Suprapubic skin (tissue), 4 donors: ENCODE measurements at places on chromosomes 5 and 9.

- H3K27ac ChIP-seq = no peak overlapping the region
- H3K36me3 ChIP-seq = no peaks in the 10 kb centered on the region
- no peaks in the 10 kb centered on the region for H3K27me3 ChIP-seq
- peaks cover 22% of the 10 kb centered on the region for H3K4me1 ChIP-seq
- no peak for DNase-seq
- no peak overlapping the region for H3K4me3 ChIP-seq
Observed at GRCh38 chr5:3307982-3308621, 287.5 kb upstream of the IRX1 start.

DNA sequence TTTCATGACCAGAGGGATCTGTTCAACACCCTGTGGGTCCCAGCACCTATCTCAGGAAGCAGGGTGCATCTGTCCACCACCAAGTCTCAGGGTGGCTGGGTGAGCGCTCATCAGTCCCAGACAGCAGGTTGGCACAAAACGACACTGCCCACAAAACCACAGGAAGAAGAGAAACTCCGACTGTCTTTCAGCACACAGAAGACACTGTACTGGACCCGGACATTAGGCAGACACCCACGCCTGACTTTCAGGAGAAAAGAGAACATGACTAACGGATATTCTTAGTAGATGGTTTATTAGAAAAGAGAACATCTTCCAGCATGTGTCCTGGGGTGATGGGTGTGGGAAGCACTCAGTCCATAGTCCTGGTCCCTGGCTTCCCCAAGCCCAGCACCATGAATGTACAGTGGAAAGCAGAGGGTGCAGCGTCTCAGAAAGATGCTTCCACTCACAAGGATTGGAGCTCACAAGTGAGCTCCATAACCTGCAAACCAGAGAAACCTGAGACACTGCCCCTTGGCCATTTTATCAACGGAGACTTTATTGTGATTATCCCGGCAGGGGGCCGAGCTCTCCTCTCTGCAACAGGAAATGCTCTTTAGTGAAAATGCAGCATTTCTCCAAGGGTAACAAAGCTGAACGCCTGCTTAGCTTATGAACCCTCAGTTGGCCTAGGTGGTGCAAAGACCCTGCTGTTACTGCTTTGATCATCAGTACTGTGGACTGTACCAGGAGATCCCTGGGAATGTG, 35.8 kb upstream of the LCP2 start:
- peaks cover 43% of the 10 kb centered on the region for H3K4me1 ChIP-seq
- H3K36me3 ChIP-seq = no peaks in the 10 kb centered on the region
- peak overlapping the region; percentile 75 for H3K27ac ChIP-seq
- H3K4me3 ChIP-seq = no peak overlapping the region

DNA sequence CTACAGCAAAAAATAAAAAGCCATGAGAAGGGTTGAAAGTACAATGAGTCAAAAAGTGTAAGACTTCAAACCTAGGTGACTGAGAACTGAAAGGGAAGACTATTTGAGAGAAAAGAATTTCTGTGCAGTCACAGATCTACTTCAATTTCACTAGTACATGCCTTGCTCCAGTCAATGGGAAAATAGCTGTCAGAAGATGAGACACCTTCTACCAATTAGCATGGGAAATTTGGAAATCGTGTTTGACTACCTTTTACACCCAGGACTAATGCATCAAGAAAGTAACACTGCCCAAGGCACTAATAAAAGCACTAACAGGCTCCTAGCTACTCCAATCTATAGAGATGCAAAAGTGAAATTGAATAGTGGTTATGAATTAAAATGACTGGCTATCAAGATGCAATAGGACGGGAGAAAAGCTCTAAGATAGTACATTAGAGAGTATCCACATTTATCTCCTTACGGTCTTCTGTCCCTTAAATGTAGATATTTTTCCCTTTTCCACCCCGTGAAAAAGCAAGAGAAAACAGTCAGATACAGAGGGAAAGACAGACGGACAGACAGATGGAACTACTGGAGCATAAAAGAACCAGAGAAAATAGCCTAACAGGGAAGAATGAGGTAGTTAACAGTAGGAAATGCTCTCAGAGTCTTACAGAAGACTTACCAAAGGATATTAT, 15.2 kb downstream of the ERP44 start:
- H3K4me1 ChIP-seq = peaks cover 22% of the 10 kb centered on the region
- no peaks in the 10 kb centered on the region for H3K36me3 ChIP-seq
- H3K27me3 ChIP-seq = no peaks in the 10 kb centered on the region
- no peak for DNase-seq

DNA sequence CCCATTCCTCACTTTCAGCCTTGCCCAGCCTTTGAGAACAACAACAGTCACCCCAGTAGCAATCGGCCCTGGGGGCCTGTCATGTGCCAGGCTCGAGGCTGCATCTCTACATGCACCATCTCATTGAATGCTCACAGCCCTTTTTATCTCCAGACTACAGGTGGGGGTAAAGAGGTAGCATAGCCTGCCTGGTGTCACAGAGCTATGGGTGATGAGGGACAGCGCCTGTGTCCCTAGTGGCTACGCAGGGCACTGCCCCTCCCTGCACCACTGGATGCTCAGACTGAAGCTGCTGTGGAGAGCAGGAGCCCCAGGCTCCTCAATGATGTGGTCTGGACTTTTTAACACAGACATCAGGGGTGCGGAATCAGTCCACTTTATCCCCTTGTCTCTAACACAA, 2.8 kb downstream of the CAMK2A start:
- no peaks in the 10 kb centered on the region for H3K4me1 ChIP-seq
- H3K27ac ChIP-seq = no peak overlapping the region
- no peaks in the 10 kb centered on the region for H3K27me3 ChIP-seq
- no peak overlapping the region for H3K4me3 ChIP-seq
- DNase-seq = no peak

GRCh38 chr9:91951944-91952520, 2.0 kb upstream of the ROR2 start:
- H3K4me1 ChIP-seq = peaks cover 24% of the 10 kb centered on the region
- no peak for DNase-seq
- no peaks in the 10 kb centered on the region for H3K36me3 ChIP-seq

- H3K4me1 ChIP-seq = peaks cover 12% of the 10 kb centered on the region
- H3K4me3 ChIP-seq = no peak overlapping the region
- DNase-seq = no peak
- H3K27ac ChIP-seq = no peak overlapping the region
- H3K36me3 ChIP-seq = no peaks in the 10 kb centered on the region
- no peaks in the 10 kb centered on the region for H3K27me3 ChIP-seq
Observed at GRCh38 chr9:109289931-109290330, 30.9 kb downstream of the EPB41L4B start.

DNA sequence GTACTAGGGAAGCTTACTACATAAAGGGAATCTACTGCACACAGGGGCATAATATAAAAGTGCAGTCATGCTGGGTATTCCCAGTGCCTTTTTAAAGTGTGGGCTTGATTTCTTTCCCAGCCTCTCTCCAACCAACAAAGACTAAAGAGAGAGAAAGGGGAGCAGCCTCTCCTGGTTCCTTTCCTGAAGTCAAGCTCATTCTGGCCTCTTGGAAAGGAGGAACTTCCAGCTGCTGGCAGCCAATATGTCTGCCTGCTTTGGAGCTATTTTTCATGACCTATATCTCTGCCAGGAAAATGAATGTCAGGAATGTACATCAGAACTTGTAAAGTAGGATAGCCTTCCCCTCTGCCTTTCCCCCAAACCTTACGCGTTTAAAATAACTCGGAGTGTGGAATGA, 57.1 kb downstream of the RAB3C start:
- H3K4me3 ChIP-seq = no peak overlapping the region
- H3K27me3 ChIP-seq = no peaks in the 10 kb centered on the region
- DNase-seq = no peak
- no peak overlapping the region for H3K27ac ChIP-seq
- H3K4me1 ChIP-seq = no peaks in the 10 kb centered on the region
- H3K36me3 ChIP-seq = no peaks in the 10 kb centered on the region

DNA sequence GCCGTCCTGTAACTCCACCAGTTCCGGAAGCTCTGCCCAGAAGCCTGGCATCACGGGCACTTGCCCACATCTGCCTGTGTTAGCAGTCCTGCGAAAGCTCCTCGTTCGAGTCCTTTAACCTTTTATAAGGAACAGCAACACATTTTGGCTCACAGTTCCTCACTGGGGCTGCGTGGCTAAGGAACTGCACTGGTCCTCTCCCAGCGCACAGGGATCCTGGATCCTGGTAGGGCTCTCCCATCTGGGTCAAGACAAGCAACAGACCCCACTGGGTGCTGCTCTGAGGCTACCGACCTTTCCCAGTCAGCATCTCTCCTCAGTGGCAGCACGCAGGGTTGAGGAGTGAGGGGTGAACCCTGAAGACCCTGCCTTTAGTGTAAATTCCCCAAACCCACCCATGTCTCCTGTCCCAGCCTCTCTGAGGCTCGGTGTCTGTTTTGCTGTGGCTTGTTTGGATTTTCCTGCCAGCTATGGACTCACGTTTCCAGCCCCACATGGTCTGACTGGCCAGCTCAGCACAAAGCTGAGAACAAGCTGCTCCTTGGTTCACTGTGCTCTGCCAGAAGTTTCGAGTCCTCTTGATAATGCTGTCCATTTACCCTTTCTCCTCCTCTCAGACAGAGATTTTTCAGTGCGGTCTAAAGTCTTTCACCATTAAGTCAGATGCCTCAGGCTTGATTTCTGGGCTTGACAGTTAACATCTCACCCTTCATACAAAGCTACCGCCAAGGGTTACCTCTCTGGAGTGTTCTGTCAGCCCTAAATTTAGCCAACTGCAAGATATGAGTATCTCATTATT, 80.0 kb downstream of the AK8 start:
- no peak for DNase-seq
- H3K27ac ChIP-seq = peak overlapping the region; percentile 66
- peaks cover 36% of the 10 kb centered on the region for H3K4me1 ChIP-seq

DNA sequence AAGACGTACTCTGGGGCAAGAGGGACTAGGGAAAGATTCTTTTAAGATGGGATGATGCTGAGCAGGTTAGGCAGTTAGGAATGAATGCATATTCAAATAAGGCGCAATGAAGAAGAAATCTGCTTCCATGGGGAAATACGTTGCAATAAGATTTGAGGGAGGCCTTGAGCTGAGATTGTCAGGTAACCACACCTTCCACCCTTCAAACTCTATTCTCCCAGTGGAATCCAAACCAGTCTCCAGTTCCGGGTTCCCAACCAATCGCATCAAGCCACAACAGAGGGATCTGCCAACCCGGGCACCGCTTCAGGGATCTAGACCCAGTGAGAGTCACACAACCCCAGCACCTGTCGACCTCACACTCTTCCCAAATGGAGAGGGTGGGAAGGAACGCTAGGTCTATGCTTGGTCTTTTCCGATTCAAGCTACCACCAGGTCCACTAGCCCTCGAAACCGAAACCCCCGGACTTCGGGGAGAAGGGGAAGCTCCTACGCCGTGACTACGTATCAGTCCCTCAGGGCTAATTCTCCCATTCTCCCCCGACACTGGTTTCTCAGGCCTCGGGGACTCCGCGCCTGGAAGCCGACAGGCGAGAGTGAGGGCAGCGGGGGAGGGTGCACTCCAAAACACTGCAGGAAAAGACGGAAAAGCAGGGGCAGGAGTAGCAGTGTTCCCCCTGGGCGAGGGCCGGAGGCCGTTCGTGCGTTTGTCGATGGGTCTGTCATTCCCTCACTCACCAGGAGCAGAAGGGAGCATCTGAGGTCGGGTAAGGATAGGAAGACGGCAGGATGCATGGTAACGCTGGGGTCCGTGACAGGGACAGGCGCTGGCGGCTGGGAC, 534 bp downstream of the ERP44 start:
- peak overlapping the region; percentile 88 for H3K4me3 ChIP-seq
- peaks cover 31% of the 10 kb centered on the region for H3K4me1 ChIP-seq
- H3K36me3 ChIP-seq = no peaks in the 10 kb centered on the region
- H3K27ac ChIP-seq = peak overlapping the region; percentile 92
- DNase-seq = peak; percentile 78

DNA sequence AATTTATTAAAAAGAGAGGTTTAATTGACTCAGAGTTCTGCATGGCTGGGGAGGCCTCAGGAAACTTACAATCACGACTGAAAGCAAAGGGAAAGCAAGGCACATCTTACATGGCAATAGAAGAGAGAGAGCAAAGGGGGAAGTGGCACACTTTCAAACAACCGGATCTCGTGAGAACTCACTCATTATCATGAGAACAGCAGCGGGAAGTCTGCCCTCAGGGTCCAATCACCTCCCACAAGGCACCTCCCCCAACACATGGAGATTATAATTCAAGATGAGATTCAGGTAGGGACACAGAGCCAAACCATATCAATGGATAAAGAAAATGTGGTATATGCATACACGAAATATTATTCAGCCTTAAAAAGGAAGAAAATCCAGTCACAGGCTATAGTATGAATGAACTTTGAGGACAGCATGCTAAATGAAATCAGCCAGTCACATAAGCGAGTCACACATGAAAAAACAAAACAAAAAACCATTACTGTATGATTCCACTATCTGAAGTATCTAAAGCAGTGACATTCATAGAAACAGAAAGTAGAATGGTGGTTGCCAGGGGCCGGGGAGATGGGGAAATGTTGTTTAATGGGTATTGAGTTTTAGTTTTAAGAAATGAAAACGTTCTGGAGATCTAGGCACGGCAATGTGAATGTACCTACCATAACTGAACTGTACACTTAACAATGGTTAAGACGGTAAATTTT, 83.4 kb upstream of the PCA3 start:
- H3K4me3 ChIP-seq = no peak overlapping the region
- DNase-seq = no peak
- no peak overlapping the region for H3K27ac ChIP-seq
- no peaks in the 10 kb centered on the region for H3K4me1 ChIP-seq

DNA sequence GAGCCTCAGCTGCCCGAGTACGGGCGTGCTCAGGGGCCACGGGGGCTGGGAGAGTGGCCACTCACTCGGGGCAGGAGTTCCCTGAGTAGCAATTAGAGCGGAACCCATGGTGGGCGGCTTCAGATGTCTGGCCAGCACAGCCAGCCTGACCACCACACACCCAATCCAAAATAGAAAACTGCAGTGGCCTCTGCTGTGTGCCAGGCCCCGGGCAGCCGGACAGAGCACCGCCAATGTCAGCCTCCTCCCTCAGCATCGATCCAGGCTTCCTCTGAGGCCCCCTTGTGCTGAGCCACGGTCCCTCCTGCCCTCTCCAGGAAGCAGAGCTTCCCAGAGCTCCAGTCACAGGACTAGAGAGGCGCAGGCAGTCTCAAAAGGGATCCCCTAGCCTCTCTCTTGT, 2.7 kb downstream of the ADAMTS2 start:
- no peak overlapping the region for H3K27ac ChIP-seq
- no peaks in the 10 kb centered on the region for H3K36me3 ChIP-seq
- H3K4me1 ChIP-seq = peaks cover 38% of the 10 kb centered on the region
- H3K27me3 ChIP-seq = peaks cover 54% of the 10 kb centered on the region
- DNase-seq = no peak

DNA sequence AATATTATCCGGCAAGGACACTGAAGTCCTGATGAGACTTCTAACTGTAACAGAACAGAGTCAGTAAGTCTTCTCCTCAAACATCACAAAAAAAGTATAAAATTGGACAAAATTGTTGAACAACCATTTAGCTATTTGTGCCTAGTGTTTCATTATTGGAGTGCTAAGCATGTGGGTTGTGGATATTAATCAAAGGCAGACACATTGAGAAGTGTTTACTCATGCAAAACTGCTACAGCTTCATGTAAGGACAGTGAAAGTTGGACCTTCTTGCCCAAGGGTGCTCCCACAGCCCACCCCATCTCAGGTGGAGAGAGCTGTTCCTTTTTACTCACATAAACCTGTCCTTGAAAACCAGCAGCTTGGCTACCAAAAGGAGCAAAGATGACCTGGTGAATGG, 355.1 kb upstream of the DAB2 start:
- no peak overlapping the region for H3K27ac ChIP-seq
- DNase-seq = no peak
- H3K4me3 ChIP-seq = no peak overlapping the region
- no peaks in the 10 kb centered on the region for H3K27me3 ChIP-seq
- no peaks in the 10 kb centered on the region for H3K4me1 ChIP-seq

GRCh38 chr9:129414377-129414992, 206.4 kb downstream of the C9orf50 start:
- H3K36me3 ChIP-seq = no peaks in the 10 kb centered on the region
- H3K4me3 ChIP-seq = peak overlapping the region; percentile 60
- peaks cover 40% of the 10 kb centered on the region for H3K4me1 ChIP-seq
- H3K27me3 ChIP-seq = no peaks in the 10 kb centered on the region
- peak overlapping the region; percentile 99 for H3K27ac ChIP-seq
